ENCODE measurements at places on chromosomes 4 and X.

- peak; percentile 11 for DNase-seq
Observed at GRCh38 chr4:19580095-19580494, 671.6 kb upstream of the SLIT2 start.

- peak; percentile 30 for DNase-seq
Observed at GRCh38 chr4:38759113-38759789, 23.5 kb downstream of the TLR10 start.

DNA sequence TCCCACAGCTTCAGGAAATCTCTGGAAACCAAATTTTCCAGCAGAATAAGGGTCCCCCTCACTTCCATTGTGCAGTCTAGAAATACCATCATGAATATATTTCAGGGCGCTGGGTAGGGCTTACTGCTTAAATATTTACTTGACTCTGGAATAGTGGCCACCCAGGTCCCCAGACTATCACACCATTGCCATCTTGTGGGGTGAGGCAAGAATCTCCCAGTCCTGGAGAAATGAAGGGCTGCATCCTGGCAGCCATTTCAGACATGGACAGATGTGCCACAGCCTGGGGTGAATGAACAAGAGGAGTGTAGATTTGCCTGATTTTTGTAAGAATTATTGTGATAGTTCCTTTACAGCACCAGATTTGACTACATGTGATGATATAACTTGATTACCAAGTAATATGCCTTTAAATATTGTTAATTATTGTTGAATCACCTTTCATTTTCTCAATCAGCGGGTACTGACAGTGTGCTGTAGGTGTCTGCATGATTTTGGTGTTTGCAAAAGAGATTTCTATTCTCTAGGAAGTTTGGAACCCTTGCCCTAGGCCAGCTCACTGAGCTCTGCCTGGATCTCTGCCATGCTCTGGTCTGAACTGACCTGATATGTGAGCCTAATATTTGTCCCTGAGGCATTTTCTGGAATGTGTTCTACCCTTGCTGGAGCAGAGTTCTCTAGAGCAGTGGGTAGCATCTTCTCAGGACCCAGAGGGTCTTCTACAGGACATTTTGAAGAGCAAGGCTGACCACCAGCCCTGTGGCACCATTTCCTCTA, 183.4 kb downstream of the KIT start:
- DNase-seq: no peak

GRCh38 chrX:131727778-131728177, 183.9 kb downstream of the OR13H1 start:
- DNase-seq: no peak

DNA sequence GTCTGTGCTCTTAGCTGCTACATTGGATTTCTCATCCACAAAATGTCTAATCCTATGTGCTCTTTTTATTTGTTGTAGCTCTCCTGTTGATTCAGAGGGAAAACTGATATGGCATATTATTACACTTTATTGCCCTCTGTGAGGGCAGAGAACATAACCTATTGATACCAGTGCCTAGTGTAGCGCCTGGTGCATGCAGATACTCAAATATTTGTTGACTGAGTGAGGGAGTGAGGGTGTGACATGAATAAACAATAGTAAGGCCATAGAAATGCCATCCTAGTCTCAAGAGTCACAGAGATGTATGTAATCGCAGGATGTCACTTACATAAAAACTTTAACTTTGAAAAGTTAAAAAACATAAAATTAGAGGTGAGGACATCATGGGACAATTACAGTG, 159.1 kb downstream of the SHROOM3 start:
- no peak for DNase-seq

DNA sequence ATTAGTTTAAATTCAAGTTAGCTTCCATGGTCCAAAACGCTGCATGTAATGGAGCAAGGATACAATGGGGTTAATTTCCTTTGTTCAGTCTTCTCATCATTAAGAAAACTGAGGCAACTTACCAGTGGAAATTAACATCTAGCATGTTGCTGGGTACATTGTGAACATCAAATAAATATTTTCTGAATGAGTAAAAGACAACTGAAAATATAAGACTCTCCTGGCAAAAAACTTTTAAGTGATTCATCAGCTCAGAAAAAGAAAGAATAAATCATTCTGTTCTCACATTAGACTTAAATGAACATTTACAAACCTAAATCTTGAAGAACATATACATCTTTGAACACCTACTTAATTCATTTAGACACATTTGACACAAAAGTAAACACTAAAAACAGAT, 138.4 kb upstream of the ETNPPL start:
- DNase-seq: no peak

Data from AG04450 (cell line).